ENCODE measurements at places on chromosomes 6 and 20. TPM values are rescaled to one million over a fixed set of nuclear protein-coding genes. Genes with fewer than 3 reads are reported as not detected.

The CPXM1 gene
- 0.32 TPM for total RNA-seq

The GJA10 gene
- not detected for total RNA-seq

The ZNF334 gene
- total RNA-seq, result 3.6 TPM

The FAM209B gene
- 0.38 TPM for total RNA-seq

The CYP39A1 gene
- total RNA-seq, result 7.8 TPM

The SEMG1 gene
- not detected for total RNA-seq

The LBP gene
- total RNA-seq, result 0.28 TPM

The C6orf141 gene
- 9.3 TPM for total RNA-seq

The BHLHE23 gene
- total RNA-seq, result not detected

The ZDHHC14 gene
- total RNA-seq, result 7.8 TPM

The CD164 gene
- total RNA-seq, result 96.8 TPM

The ALDH8A1 gene
- 0.12 TPM for total RNA-seq

The VGLL2 gene
- not detected for total RNA-seq

The MAFB gene
- 5.4 TPM for total RNA-seq

The RPS18 gene
- 1,052 TPM for total RNA-seq

The SUMO4 gene
- 0.75 TPM for total RNA-seq

The FAM110A gene
- 8.4 TPM for total RNA-seq

The BFSP1 gene
- 0.95 TPM for total RNA-seq

Data from pancreas (tissue), 10 donors.